ENCODE measurements at places on chromosomes 6 and 20. TPM values are rescaled to one million over a fixed set of nuclear protein-coding genes. Genes with fewer than 3 reads are reported as not detected.
A peak's percentile ranks its signal among the peaks of the same experiment; 100 is the strongest.

DNA sequence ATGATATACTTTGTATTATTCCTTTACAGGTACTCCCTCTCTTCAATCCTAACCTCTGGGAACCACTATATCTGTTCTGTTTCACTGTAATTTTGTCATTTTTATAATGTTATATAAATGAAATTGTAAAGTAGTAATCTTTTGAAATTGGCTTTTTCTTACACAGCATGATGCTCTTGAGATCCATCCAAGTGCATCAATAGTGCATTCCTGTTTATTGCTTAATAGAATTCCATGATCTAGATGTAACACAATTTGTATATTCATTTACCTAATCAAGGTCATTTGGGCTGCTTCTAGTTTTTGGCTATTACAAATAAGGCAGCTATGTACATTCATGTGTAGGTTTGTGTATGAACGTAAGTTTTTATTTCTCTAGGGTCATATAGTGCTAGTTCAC, 174.6 kb downstream of the KHDC1L start:
- H3K4me1 ChIP-seq, result no peaks in the 10 kb centered on the region
- no peaks in the 10 kb centered on the region for H3K36me3 ChIP-seq
- DNase-seq, result no peak
- no peak overlapping the region for H3K4me3 ChIP-seq

GRCh38 chr6:67863346-67863745, 771.7 kb upstream of the ADGRB3 start:
- no peak for DNase-seq
- H3K27ac ChIP-seq, result no peak overlapping the region
- no peaks in the 10 kb centered on the region for H3K27me3 ChIP-seq

GRCh38 chr6:13941902-13942301, 17.1 kb downstream of the RNF182 start:
- no peak overlapping the region for H3K4me3 ChIP-seq
- DNase-seq, result no peak
- H3K4me1 ChIP-seq, result no peaks in the 10 kb centered on the region
- no peaks in the 10 kb centered on the region for H3K27me3 ChIP-seq
- no peak overlapping the region for H3K27ac ChIP-seq
- H3K36me3 ChIP-seq, result no peaks in the 10 kb centered on the region

MYLIP gene
- total RNA-seq, result 32.1 TPM

DNA sequence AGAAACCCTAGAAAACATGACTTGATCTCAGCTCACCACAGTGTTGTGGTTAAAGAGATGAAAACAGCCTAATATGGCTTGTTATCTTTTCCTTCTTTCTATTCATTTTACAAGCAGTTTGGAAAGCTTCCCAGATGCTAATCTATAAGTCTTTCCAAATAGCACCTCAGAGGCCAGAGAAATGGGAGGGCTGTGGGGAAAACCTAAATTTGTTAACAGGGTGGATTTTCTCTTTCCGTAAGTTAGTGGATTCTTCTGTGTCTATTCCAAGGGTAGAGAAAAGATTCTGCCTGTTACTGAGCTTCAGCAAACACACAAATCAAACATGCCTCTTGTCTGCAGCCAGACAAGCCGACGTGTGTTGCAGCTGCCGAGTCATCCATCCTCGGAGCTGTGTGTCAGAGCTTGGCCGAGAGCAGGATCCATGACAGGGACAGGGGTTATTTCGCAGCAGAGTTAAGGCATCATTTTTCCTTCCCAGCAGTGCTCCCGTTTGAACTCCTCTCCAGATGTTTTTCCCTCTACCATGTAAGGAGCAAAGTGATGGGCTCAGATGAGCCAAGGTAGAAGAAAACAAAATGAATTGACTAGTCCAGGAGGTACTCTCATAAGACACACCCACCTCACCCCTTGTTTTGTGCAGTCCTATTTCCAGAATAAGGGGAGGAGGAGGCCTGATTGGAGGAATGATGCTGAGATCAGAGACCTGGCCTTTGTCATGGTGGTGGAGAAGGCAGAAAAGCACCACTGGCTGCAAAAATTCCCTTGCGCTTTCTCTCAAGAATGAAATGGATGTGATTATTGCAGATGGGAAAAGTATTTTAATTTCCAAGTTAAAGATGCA, 560.0 kb downstream of the C6orf118 start:
- no peaks in the 10 kb centered on the region for H3K36me3 ChIP-seq
- no peaks in the 10 kb centered on the region for H3K4me1 ChIP-seq
- H3K27ac ChIP-seq, result no peak overlapping the region
- peaks cover 25% of the 10 kb centered on the region for H3K27me3 ChIP-seq
- no peak overlapping the region for H3K4me3 ChIP-seq

GRCh38 chr20:62891111-62891510, 29.5 kb upstream of the TCFL5 start:
- no peak for DNase-seq
- H3K27ac ChIP-seq, result no peak overlapping the region
- H3K4me3 ChIP-seq, result no peak overlapping the region
- peaks cover 99% of the 10 kb centered on the region for H3K36me3 ChIP-seq
- no peaks in the 10 kb centered on the region for H3K4me1 ChIP-seq

DNA sequence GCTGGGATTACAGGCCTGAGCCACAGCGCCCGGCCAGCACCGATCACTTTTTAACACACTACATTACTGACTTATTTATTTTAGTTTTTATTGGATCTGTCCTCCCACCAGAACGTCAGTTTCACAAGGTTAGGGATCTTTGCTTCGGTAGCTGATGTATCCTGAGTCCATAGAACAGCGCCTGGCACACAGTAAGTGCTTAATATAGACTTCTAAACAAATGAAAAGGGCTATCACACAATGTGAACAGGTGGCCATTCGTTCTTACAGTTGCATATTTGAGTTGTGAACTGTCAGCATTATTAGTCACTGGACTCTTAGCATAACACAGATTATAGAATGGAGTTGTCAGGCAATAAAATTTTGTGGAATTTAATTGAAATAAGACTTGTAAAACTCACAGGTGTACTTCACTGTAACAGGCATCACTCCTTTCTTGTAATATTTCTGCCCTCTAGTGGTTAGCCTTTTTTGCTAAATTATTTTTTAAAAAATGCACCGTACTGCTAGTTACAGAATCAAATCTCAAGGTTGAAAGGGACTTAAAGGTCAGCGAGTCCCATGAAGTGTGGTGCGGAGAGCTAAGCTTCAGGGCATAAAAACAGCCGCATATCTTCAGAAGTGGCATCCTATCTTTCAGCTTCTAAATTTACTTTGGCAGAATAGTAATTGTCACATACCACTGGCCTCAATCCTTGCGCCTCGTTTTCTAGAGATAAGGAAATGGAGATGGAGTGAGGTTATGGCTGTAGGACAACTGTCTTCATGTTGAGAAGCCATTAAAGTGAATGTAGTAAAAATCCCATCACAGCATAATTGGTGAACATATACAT, 3.4 kb upstream of the TBC1D7 start:
- H3K4me3 ChIP-seq, result no peak overlapping the region
- no peaks in the 10 kb centered on the region for H3K36me3 ChIP-seq

DNA sequence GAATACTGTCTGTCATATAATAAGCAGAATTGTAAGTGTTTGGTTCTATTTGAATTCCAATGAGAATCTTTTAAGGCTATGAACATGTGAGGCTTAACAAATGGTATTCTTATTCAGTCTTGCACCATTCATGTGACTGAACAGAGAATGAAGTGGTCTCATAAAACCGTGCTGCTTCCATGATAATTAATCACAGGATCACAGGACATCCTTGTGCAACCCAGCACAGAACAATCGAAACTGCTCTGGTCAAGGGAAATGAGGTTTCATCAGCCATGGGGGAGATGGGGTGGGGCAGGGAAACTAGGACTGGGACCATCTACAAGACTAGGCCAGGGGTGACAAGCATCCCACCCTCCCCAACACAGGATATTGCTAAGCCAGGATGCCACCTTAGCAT, 6.0 kb downstream of the PPIL6 start:
- H3K27ac ChIP-seq, result no peak overlapping the region
- no peaks in the 10 kb centered on the region for H3K36me3 ChIP-seq
- no peak overlapping the region for H3K4me3 ChIP-seq
- no peaks in the 10 kb centered on the region for H3K4me1 ChIP-seq
- H3K27me3 ChIP-seq, result no peaks in the 10 kb centered on the region

GRCh38 chr6:85660181-85660611, 17.5 kb upstream of the SYNCRIP start:
- no peaks in the 10 kb centered on the region for H3K27me3 ChIP-seq
- H3K36me3 ChIP-seq, result no peaks in the 10 kb centered on the region
- DNase-seq, result no peak
- H3K27ac ChIP-seq, result no peak overlapping the region
- H3K4me3 ChIP-seq, result no peak overlapping the region

DNA sequence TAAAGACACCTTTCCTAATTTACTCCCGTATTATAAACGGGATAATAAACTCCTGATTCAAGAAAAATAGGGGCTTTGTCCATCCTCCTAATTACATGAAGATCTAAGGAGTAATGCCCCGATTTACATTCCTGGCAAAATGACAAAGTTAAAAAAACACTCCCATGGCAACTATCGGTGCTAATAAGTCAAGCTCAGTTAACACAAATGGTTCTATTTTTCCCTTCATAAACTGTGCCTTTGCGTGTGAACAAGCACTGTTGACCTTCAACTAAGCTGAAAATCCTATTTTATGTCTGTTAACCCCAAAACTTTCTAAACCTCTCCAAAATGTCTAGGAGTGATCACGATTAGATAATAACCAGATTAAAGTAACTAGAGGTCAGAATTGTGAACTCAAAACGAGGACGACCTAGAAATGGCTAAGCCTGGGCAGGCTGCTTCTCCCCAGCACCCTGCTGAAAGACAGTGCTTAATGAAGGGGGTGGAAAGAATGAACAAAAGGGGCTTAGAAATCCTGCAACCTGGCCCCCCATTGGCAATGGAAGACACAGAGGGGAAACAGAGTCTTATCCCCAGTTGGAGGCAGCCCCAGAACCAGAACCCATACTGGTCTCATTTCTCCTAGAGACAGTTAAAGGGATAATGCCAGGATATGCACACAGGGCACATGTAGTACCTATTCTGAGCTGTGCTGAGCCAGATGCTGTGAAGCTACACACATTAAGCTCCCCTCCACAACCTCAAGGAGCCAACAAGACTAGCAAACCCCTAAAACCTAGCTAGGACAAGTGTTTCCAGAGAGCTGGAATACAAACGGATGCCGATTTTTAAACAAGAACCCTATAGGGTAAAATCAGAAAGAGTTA, 23.0 kb downstream of the SLC23A2 start:
- H3K27ac ChIP-seq, result no peak overlapping the region
- no peaks in the 10 kb centered on the region for H3K36me3 ChIP-seq
- no peaks in the 10 kb centered on the region for H3K27me3 ChIP-seq

- H3K27me3 ChIP-seq, result no peaks in the 10 kb centered on the region
- DNase-seq, result no peak
- H3K27ac ChIP-seq, result no peak overlapping the region
- peaks cover 31% of the 10 kb centered on the region for H3K36me3 ChIP-seq
Observed at GRCh38 chr20:4183361-4183760, 168.0 kb upstream of the RNF24 start.

DNA sequence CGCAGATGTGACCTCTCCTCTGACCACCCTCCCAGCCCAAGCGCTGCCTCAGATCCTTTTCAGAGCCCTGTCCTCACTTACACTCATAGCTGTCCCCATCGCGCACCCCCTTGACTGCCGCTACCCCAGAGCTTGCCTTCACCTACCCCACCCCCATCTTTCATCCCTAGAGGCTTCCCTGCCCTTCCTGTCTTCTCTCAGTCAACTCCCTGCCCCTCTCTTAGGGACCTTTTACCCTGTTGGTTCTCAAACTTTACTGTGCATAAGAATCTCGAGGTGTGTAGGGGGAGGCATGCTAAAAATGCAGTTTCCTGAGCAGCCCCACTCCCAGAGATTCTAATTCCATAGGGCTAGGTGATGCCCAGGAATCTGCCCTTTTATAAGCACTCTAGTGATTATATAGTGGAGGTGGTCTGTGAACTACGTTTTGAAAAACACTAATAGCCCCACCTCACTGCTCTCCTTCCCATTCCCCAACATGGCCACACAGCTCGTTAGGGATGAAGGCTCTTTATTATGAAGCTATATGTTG, 725 bp downstream of the TM9SF4 start:
- DNase-seq, result no peak
- peak overlapping the region; percentile 93 for H3K4me3 ChIP-seq
- H3K27me3 ChIP-seq, result no peaks in the 10 kb centered on the region
- no peaks in the 10 kb centered on the region for H3K36me3 ChIP-seq
- peaks cover 8% of the 10 kb centered on the region for H3K4me1 ChIP-seq

DNA sequence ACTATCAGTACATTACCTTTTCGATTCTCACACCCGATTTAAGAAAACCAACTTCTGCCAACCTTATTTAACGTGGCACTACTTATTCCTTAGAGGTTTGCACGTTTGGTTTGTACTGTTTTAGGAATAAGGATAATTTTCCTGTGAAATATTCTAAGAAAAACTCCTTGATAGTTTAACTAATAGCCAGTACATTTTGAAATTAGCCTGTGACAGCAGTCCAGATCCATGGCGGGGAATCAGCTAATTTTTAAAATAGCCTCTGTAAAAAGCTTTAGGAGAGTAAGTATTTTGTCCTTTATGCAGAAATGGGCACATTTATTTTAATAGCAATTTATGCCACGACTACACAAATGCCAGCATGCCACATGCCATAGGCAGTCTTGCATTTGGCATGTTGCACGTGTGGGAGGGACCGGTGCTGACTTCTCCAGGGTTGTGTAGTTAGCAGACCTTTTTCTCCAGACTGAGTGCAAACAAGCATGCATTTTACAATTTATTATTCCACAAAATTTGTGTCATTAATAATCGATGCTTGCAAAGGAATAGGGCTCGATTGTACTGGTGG, 6.2 kb downstream of the FOXC1 start:
- H3K27ac ChIP-seq, result no peak overlapping the region
- peaks cover 89% of the 10 kb centered on the region for H3K27me3 ChIP-seq
- no peaks in the 10 kb centered on the region for H3K36me3 ChIP-seq
- peak overlapping the region; percentile 80 for H3K4me3 ChIP-seq
- no peak for DNase-seq

DNA sequence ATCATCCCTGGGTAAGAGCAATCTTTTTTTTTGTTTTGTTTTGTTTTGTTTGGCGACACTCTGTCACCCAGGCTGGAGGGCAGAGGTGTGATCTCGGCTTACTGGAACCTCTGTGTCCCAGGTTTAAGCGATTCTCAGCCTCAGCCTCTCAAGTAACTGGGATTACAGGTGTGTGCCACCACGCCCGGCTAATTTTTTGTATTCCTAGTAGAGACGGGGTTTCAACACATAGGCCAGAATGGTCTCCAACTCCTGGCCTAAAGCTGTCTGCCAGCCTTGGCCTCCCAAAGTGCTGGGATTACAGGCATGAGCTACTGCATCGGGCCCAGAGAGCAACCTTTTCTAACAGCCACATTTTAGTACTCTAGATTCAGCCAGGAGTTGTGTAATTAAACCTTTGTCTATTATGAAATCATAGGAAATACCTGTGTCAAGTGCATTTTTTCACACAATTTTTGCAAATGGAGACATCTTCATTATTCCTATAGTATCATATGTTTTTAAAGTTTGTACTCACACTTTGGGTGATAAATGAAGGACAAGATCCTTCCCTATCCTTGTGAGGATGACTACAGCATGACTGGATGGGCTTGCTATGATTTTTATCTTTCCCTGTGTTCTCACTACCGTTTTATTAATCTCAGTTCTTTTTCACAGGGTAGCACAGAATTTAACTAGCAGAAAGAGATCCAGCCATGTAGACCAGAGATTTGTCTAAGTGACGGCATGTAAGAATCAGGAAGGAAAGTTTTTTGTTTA, 82.6 kb downstream of the OR2B2 start:
- DNase-seq, result peak; percentile 64
- H3K4me1 ChIP-seq, result no peaks in the 10 kb centered on the region
- no peaks in the 10 kb centered on the region for H3K36me3 ChIP-seq
- H3K27ac ChIP-seq, result peak overlapping the region; percentile 92
- no peaks in the 10 kb centered on the region for H3K27me3 ChIP-seq

ANKEF1 gene
- 13.1 TPM for total RNA-seq

Data from endodermal cell (in vitro differentiated cells).